ENCODE measurements at places on chromosomes 5 and 9.
A peak's percentile ranks its signal among the peaks of the same experiment; 100 is the strongest.

GRCh38 chr9:120999317-120999716 lies 50.8 kb downstream of the C5 start:
- no peak for DNase-seq

- peak; percentile 44 for DNase-seq
These were observed 256.0 kb downstream of the GRIA1 start for GRCh38 chr5:153746440-153746839.

- no peak for DNase-seq
These were observed 11.7 kb downstream of the MPDZ start for GRCh38 chr9:13267743-13268142.

GRCh38 chr9:4318741-4319140 lies 18.9 kb upstream of the GLIS3 start:
- DNase-seq = no peak

- DNase-seq = no peak
These were observed 22.2 kb upstream of the SLC9A3 start for GRCh38 chr5:546376-546908.

Measured in NCI-H524 treated with DMSO at 0.1 percent for 48 hours (cell line).